ENCODE measurements at places on chromosomes 7 and 10.

- DNase-seq = no peak
Observed at GRCh38 chr7:47952224-47952623, 4.0 kb upstream of the PKD1L1 start.

- DNase-seq = no peak
Observed at GRCh38 chr7:33336820-33337219, 207.5 kb downstream of the BBS9 start.

GRCh38 chr7:114857605-114858004 lies 64.3 kb upstream of the MDFIC start:
- DNase-seq = no peak

- no peak for DNase-seq
Observed at GRCh38 chr7:150586068-150586784, 19.0 kb downstream of the GIMAP4 start.
